Stimulated activated naive CD8-positive, alpha-beta T cell treated with anti-CD3 and anti-CD28 coated beads, Interleukin-15, amount 100 ng/mL, for 72 hours (primary cell): ENCODE measurements at places on chromosomes 11 and 22.

DNA sequence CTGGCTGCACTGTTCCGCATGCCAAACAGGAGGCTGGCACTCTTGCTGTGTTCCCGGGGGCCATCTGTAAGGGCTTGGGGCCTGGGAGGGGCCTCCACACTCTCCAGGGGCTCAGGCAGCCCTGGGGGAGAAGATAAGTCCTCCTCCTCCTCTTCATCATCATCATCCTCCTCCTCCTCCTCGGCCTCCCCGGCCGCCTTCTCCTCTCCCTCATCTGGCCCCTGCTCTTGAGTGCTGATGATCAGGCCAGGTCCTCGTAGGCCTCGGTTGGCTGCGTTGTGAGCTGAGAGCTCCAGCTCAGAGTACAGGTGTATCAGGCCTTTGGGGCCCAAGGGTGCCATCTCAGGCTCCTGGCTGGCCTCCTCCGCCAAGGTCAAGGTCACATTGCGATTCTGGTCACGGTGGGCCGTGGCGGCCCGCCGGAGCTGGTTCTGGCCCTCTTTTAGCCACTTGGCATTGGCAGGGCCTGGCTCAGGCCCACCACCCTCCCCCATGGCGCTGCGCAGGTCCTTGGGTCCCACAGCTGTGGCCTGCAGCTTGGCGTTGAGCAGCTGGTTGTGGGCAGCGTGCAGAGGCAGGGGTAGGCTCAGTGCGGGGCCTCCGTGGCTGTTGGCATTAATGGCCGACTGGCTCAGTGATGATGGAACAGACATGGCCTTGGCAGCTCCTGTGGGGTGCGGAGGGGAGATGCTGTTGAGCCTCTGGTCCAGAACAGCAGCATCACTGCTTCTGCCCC is 8.0 kb downstream of the APBB1 start:
- DNase-seq, result no peak

DNA sequence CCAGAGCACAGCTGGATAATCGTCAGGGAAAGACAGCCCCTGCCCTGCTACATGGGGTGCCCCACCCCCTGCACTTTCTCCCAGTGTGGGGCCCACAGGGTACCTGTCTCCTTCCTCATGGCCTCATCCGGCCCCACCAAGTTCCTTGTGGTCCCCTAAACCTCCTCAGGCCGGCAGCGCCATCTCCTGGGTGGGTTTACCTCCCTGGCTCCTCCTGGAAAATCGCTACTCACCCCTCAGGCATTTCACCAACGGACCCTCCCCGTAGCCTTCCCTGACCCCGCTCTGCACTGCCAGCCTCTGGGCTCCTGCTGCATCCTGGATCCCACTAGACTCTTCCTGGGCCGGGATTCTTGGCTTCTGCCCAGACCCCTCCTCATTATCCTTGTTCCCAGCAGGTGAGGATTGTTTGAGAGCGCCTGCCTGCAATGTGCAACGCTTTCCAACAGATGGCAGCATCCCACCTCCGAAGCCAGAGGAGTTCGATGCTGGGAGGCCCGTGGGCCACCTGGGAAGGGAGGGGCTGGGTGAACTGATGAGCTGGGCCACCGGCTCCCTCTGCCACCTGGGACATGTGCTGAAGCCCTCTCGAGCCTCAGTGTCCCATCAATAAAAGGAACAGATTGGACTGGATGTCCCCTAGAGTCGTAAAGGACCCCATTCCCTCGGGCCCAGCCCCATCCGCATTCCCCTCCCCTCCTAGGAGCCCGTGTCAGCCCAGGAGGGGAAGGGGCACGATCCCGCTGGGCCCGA is 44.2 kb upstream of the TTLL12 start:
- peak; percentile 65 for DNase-seq

DNA sequence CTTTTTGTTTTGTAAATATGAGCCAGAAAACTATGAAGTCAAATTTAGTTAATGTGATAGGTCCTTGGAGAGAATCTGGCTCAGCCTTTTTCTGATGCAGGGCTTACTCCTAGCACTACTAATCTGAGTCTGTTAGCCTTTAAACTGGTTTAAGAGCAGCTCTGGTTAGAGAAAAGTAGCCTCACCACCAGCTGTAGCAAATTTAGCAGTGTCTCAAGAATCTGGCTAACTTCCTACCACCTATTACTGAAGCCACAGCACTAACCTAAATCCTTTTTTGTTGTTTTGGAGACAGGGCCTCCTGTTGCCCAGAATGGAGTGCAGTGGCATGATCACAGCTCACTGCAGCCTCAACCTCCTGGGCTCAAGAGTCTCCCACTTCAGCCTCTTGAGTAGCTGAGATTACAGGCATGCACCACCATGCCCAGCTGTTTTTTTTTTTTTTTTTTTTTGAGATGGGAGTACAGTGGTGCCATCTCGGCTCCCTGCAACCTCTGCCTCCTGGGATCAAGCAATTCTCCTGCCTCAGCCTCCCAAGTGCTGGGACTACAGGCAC is 13.9 kb downstream of the RBM4B start:
- DNase-seq, result no peak

DNA sequence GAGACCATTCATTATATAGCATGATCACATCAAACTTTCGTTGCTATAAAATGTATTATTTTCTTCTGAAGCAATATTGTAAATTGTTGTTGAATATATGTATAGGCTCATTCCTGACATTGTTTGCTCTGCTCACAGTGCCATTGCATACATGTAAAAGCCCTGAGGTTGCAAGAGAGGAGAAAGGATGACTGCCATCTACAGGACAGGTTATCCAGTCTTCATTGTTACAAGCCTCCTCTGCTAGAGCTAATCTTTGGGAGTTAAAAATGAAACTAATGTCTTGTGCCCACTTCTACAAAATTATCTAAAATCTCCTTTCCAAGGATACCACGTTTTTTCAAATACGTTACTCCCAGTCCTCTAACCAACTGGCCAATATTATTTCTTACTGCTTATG is 16.4 kb upstream of the OR5AL1 start:
- no peak for DNase-seq

GRCh38 chr11:6319704-6320410 is 444 bp downstream of the CAVIN3 start:
- peak; percentile 59 for DNase-seq

- no peak for DNase-seq
These were observed 87.6 kb upstream of the FSHB start for GRCh38 chr11:30143098-30143705.

- DNase-seq, result no peak
These were observed 33.7 kb upstream of the SLC17A6 start for GRCh38 chr11:22304337-22304961.

DNA sequence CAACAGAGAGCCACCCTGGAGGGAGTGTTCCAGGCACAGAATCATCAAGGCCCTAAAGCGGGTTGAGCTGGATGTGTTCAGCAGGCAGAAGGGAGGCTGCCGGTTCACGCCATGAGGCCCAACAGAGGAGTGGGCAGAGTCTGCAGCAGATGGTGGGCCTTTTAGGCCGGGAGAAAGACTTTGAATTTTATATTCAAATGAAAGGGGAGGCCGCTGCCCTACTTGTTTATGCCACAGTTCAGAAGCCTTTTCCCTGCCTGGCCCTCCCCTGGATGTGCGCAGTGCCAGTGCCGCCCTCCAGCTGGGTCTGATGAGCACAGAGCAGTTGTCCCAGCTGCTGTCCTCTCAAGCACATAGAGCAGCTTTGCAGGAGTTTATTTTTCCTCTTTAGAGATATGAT is 46.9 kb upstream of the TTC12 start:
- no peak for DNase-seq

- DNase-seq, result no peak
These were observed 149.8 kb downstream of the CCDC34 start for GRCh38 chr11:27213232-27213660.

- peak; percentile 22 for DNase-seq
These were observed 1.8 kb upstream of the SHISAL1 start for GRCh38 chr22:44314425-44315067.

DNA sequence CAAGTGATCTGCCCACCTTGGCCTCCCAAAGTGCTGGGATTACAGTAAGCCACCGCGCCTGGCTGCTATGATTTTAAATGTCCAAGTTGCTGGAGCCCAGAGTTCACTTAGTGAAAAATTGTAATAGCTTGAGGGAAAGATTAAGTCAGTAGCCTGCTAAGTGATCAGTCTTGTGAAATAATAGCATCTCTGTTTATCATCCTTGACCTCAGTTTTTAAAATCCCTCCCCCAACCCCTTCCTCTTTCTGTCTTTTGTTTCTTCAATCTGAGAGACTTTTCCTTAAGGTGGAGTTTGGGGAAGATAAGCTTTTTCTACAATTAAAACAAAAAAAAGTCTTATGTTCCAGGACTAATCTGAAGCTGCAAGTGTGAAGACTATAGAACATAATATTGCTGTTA is 6.4 kb downstream of the HIPK3 start:
- no peak for DNase-seq

- no peak for DNase-seq
These were observed 133.5 kb upstream of the CADM1 start for GRCh38 chr11:115637599-115638241.

DNA sequence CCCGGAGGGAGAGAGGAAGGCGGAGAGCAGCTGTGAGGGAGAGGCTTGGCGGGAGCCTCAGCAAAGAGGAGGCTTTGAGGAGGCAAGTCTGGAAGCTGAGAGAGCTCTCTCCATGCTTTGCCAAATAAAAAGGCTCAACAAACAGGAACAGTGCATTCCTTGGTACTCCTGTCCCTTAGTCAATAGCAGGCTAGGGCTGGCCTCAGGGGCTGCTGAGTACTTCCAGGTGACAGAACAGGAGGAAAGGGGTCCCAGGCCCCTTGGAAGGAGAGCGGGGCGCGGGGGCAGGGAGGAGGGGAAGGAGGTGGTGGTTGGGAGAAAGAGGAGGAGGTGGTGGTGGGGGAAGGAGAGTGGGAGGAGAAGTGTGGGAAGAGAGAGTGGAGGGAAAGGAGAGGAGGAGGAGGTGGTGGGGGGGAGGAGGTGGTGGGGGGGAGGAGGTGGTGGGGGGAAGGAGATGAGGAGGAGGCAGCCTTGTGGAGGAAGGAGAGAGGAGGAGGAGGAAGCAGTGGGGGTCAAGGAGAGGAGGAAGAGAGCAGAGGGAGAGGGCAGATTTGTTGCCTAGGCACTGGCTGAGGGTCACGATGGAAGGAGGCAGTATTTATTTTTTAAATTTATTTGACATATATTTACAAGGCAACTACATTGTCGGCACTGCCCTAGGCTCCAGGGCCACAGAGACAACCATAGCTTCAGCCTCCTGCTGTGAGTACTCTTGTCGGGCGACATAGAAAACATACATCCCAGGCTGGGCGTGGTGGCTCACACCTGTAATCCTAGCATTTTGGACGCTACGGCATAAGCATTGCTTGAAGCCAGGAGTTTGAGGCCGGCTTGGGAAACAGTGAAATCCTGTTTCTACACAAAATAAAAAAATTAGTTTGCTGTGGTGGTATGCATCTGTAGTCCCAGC is 74.2 kb upstream of the ZBED5 start:
- no peak for DNase-seq

DNA sequence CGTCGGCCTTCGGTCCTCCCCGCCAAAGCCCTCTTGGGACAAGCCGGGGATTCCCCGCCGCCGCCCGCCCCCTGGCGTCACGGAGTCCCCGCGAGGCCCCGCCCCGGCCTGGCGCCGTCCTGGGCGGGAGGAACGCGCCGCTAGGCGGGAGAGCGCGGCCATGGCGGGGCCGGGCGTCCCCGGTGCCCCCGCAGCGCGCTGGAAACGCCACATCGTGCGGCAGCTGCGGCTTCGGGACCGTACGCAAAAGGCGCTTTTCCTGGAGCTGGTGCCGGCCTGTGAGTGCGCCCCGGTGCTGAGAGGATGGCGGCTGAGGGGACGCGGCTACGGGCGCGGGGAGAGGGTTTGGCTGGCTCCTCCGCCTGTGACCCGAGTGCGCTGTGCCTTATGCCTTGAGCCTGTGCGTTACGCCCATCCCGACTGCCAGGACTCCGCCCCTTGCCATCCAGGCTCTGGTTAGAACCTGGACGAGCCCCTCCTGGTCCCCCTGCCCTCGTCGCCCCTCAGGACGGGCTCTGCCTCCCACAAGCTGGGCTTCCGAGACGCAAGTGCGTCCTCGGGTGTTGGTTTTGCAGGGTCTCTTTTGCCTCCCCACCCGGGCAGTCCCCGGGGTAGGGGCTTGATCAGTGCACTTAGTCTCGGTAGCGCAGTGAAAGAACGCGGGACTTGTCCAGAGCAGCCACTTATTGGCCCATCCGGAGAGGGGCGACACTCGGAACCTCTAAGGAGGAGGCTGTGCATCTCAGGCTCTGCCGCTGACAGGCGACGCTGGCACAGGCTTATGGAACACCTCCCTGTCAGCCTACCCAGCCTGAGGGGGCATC is at the start of gene ATG16L2:
TSS of gene ATG16L2 (plus strand) at position 126 of the 824 bp plus-strand sequence. CDS start at position 161, 35 bp downstream.
- peak; percentile 96 for DNase-seq

GRCh38 chr11:27497284-27497866 is 9.2 kb downstream of the LIN7C start:
- no peak for DNase-seq

- DNase-seq, result no peak
These were observed 1.4 kb upstream of the C11orf24 start for GRCh38 chr11:68273026-68273738.

GRCh38 chr11:27694992-27695391 is 5.3 kb downstream of the BDNF start:
- no peak for DNase-seq

GRCh38 chr11:75981546-75981945 is 166.5 kb downstream of the UVRAG start:
- DNase-seq, result no peak

DNA sequence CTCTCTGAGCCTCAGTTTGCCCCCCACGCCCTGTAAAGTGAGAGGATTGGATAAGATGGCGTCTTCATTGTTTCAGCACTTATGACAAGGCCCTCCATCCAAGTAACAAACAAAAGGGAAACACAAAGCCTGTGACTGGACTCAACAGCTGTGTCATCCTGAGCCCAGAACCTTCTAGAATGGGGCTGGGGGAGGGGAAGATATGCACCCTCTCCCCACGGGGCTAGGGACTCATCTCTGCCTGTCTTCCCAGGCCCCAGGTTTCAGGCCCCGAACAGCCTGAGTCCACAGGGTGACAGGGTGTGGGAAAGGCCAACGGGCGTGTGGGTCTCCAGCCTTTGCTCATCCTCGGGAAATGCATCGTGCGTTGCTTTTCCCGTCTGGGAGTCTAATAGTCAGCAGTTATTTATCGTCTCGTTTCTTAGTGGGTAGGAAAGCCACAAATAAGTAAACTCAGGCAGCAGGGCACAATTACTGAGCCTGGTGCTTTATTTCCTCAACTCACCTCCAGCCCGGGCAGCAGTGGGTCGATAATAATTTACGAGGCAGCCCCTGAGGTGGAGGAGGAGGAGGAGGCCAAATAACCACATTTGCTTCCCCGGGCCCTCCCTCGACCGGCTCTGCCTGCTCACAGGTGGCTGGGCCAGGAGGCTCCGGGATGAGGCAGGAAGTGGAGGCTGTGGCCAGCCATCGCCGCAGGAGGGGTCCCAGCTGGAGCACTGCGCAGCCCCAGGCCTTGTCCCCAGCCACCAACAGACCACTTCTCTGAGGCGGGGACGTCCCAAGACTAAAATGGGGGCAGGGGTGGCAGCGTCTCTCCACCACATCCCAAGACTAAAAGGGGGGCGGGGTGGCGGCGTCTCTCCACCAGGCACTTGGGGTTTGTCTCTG is 54.4 kb downstream of the FLRT1 start:
- DNase-seq, result no peak
